ENCODE measurements at places on chromosomes 7 and 10.

GRCh38 chr10:90913774-90914420, 7.0 kb downstream of the ANKRD1 start:
- no peak for DNase-seq

DNA sequence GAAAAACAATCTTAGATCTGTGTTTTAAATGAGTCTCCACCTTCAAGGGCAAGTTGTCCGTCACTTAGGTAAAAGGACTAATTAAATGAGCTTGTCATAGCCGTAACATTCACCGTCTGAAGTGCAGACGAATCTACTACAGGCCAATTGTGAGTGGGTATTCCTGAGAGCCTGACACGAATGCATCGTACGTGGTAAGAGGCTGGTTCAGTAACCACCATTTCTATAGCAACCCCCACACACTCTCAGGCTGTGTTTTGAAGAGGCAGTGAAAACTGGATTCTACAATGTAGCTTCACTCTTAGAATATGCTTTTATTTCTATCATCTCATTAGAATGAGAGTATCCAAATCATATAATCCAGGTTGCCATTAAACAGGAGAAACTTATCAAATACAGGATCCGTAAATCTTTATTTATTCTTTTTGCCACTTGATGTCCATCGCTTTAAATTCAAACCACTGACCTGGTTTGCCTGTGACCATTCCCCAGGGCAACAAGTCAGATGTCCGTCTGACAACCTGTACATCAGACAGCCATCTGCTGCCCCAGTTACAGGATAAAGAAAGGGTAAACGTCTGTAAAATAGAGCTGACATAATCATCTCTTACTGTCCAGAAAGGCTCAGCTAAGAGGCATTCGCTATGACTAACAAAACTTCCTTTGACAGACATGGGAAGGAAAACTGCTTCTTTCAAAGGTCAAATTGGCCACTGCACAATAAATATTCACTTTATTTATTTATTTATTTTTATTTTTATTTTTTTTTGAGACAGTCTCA, 70.3 kb upstream of the NMT2 start:
- DNase-seq, result no peak

DNA sequence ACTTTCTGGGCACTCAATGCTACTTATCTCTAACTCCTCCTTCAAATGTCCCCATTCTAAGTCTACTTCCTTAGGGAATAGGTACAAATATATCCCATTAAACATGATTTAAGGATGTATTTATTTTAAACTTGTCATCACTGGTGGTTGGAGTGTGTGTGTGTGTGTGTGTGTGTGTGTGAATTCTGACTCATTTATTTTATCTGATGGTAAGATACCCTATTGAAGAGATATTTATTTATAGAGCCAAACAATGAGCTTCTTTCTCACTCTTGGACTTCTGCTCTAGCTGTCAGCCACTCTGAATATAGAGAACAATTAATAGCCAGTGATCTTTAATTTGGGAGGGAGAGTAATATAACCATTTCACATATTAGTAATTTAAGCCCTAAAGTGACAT, 17.8 kb upstream of the MAGI2 start:
- no peak for DNase-seq

DNA sequence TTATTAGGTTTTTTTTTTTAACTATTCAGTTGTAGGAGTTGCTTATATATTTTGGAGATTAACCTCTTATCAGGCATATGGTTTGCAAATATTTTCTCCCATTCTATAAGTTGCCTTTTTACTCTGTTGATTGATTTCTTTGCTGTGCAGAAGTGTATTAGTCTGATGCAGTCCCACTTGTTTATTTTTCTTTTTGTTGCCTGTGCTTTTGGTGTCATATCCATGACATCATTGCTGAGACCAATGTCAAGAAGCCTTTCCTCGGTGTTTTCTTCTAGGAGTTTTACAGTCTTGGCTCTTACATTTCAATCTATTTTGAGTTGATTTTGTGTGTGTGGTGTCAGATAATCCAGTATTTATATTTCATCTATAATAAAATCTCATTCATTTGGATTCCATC, 155.4 kb downstream of the LRMDA start:
- no peak for DNase-seq

DNA sequence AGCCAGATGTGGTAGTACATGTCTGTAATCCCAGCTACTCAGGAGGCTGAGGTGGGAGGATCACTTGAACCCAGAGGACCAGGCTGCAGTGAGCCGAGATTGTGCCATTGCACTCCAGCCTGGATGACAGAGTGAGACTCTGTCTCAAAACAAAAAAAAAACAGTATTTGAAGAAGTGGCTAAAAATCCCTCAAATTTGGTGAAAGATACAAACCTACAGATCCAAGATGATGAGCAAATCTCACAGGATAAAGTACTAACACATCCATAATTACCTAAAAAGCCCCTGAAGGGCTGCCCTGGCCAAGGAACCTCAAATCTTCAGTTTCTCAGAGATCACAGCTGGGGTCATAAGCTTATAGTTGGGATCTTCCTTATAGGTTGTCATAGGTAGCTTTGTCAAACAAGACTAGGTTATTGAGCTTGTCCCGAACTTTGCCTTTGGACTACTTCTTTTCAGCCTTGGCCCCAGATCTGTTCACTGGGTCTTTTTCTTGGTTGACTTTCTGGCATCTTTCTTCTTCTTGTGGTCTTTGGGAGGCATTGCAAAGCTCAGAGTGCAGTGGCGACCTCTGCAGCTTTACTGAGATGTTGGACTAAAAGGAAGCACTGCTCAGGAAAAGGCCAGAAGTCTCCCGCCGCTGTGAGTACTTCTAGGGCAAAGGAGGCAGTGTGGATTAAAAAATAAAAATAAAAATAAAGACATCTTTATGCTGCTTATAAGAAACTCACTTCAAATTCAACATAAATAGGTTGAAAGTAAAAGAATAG, 28.6 kb upstream of the SAR1A start:
- no peak for DNase-seq

DNA sequence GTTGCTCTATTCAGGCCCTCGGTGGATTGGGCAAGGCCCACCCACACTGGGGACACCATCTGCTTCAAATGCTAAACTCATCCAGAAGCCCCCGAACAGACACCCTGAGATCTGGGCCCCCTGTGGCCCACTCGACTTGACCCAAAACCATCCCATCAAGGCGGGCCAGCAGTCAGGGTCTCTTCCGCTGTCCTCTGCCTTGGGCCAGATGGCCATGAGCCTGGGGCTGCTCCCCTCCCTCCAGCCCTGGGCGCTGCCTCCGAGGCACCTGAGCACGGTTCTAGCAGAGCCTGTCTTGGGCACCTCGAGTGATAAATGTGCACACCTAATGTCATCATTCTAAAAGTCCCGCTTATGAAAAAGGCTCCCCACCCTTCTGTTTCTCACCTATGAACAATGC, 449.4 kb downstream of the TCERG1L start:
- DNase-seq, result no peak

GRCh38 chr10:19250546-19250945, 201.9 kb downstream of the MALRD1 start:
- DNase-seq, result no peak

DNA sequence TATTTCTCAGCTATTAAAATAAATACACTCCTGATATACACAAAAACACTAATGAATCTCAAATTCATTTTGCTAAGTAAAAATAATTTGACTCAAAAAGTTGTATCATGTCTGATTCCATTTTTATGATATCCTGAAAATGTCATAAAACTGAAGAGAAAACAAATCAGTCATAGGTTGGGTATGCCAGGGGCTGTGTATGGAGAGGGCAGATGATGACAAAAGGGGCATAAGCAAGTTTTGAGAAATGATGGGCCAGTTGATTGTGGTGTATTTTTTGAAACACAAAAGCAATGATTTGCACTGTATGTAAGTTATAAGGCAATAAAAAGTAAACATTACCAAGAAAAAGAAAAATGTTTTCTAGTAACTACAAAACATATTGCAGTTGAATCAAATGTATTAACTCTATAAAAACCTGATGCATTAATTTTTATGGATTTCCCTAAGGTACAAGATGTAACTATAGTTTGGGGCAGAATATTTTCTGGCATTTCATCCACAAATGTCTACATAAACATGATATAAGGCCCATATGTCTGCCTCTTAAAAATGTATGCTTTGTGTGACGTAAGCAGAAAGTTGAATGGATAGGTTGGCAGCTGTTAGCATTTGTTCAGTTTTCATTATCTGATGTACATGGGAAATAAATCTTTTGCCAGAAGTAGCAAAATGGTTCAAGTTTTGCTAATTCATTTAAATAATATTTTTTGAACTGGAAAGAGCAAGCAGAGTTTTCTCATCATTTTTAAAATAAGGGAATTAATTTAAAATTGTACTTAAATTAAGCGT, 35.1 kb upstream of the ING3 start:
- no peak for DNase-seq
